ENCODE measurements at places on chromosomes 1 and 21.
A peak's percentile ranks its signal among the peaks of the same experiment; 100 is the strongest.

DNA sequence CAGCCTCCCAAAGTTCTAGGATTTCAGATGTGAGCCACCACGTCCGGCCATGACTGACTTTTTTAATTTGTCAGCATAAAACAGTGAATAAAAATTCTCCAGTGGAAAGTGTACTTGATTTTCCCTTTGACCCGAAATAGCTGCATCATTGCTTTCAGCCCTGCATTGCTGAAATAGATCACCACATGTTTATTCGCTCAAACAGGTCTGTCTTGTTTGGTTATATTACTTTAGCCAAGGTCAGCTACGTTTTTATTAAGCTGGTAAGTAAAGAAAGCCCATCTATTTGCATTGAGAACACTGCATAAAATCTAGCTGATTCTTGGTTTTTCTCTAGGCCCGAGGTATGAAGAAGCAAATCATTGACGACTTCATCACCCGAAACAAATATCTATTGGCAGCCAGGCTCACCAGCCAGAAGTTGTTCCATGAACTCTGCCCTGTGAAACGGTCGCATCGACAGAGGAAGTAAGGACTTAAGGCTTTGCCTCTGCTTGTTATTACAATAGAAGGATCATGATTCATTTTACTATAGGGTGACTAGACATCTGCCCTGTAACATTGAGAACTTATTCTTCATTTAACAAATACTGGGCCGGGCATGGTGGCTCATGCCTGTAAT is 25.6 kb downstream of the AGMAT start:
- no peak for DNase-seq

DNA sequence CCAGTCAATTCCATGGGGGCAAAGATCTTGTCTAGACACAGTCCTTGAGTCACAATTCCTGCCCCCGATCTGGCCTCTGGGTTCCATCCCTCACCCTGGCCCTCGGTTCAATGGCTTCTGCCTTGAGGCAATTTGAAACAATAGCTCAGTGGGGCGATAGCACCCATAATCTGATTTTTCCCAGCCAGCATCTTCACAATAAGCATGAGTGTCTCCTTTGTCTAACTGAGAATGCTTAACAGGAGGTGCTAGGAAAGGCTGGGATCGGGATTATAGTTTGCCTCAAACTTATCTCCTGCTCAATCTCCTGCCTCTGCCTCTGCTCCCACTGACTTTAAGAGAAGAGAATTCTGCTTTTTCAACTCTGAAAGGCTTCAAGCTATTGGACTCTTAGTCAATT is 293.9 kb upstream of the PROX1 start:
- no peak for DNase-seq

DNA sequence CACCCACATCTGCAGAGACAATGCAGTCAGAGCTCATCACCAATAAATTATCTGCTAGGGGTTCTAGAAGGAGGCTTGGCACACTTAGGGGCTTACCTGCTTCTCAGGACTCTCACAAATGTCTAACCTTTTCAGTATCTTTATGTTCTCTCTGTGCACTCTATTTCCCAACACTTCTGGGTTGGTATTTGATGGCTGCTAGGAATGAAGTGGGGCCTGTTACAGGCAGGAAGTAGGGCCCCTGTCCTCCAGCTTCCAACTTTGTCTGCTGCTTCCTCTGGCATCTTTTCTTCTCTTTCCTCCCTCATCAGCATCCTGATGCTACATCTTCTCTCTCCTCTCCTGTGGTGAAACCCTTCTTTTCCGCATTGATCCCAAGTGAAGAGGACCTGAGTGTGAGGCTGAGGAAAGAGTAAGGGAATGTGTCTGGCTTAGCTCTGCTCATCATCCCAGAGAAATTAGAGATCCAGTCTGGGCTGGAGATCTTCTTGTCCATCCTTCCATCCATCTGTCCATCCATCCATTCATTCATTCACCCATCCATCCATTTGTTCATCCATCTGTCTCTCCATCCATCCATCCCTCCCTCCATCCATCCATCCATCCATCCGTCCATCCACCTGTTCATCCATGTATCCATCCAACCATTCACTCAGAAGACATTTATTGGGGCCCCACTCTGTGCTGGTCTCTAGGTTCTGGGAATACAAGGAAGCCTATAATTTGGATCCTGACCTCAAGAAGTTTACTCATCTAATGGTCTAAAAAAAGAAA is 2.9 kb upstream of the CSRP1 start:
- no peak for DNase-seq

DNA sequence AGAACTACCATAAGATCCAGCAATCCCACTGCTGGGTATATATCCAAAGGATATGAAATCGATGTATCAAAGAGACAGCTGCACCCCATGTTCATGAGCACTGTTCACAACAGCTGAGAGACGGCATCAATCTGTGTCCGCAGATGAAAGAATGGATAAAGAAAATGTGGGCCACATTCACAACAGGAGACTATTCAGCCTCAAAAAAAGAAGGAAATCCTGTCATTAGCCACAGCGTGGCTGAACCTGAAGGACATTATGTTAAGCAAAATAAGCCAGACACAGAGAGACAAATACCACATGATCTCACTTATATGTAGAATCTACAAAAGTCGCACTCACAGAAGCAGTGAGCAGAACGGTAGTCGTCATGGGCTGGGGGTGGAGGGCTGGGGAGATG is 99.2 kb upstream of the IFFO2 start:
- DNase-seq, result no peak

GRCh38 chr1:164017239-164017638 is 541.7 kb upstream of the PBX1 start:
- DNase-seq, result no peak

DNA sequence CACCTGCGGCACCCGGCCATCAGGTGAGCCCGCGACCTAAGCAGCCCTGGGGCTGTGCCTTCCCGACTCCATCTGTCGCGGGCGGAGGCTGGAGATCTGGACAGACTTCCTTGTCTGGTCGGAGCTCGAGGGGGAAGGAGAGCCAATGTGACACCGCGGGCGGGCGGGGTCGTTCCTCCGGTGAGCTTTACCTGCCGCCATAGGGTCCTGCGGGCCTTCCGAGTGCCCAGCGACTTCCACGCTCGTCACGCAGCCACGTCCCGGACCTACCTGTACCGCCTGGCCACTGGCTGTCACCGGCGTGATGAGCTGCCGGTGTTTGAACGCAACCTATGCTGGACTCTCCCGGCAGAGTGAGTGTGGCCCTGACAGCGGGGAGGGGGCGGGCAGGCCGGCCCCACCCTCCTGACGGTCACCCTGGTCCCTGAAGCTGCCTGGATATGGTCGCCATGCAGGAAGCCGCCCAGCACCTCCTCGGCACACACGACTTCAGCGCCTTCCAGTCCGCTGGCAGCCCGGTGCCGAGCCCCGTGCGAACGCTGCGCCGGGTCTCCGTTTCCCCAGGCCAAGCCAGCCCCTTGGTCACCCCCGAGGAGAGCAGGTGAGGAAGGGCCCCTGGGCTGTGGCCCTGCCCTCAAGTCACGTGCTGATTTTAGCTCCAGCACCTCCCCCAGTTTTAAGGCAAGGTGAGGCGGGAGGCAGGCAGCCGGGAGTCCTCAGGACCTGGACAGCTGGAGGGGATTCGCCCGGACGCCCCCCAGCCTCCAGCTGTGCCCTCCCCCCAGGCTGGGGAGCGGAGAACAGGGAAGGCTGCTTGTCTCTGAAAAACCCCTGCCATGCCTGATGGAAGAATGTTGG is 1.1 kb downstream of the PUSL1 start:
- DNase-seq, result no peak

DNA sequence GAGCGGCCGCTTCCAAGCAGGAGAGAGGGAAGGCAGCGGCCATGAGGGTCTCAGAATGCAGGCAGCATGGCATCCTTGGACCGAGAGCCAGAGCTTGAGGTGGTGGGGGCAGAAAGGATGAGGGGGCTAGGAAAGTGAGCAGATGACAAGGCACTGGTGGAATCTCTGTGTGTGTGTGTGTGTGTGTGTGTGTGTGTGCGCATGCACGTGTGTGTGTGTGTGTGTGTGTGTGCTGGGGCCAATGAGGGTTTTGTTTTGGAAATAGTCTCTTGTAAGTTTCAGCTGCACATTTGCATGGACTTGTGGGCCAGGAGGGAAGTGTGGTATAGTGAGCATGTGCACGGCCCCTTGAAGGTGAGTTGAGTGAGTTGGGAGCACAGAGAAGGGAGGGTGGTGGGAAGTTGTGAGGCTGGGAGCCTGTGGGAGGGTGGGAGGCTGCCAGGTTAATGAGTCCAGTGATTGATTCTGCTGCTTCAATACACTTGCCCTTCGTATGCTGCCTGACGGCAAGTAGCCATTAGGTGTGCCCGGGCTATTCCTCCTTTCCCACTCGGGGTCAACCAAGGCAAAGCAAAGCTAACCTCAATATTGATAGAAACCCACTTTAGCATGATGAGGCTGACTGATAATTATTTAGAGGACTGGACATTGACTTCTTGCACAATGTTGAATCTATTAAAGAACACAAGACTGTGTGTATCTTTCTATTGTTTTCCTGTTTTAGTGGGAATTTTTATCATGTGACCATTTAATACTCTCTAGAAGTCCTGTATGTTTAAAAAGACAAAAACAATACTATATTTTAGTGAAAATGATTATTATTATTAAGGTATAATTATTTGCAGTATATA is 80.3 kb downstream of the PROX1 start:
- DNase-seq, result no peak

DNA sequence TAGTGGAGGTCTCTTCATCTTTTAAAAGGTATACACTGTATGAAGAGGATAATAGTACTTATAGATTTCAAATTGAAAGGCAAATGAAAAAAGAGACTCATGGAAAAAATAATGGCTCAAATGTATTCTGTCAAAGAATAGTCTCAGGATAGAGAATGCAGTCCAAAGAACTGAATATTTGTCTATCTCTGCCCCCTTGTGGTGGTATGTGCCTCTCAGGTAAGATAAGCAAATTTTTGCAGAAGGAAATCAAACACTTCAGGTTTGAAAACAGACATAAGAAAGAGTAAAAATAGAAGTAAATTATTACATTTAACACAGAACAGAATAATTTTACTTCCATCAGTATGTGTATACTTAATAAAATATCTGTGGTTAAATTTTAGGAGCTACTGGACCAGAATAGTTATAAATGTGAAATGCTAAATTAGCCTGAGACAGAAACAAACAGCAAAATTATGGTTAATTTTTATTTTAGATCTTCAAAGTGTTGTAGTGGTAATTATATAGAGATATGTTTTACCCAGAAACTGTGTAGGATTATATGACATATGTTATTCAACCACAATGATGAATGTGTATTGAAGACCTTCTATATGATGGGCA is 164.4 kb upstream of the PALMD start:
- peak; percentile 37 for DNase-seq

DNA sequence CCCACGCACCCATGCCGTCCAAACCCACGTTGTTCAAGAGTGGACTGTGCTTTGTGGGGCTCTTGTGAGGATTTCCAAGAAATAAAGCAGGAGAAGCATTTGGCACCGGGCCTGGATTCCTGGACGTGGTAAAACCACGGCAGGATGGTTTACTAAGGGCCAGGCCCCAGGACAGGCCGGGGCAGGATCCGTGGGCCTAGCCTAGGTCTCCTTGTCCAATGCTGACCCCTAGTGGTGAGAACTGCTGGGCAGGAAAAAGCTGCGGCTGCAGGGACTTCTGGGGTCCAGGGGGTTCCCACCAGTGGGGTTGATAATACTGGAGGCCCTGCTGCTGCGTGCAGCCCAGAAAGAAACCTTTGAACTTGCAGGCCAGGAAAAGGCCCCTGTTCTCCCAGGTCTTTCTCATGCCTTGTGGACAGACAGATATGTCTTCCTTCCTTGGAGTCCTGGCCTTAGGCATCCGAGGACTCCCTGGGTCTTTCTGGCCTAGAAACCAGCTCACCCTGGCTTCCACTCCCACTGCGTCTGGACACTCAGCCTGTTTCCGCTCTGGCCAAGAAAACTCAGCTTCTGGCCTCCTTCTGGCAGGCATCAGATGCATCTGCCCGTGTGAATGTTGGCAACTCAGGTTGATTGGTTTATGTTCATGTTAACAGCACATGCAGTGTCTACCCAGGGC is 106.9 kb upstream of the TMEM51 start:
- DNase-seq, result peak; percentile 81

DNA sequence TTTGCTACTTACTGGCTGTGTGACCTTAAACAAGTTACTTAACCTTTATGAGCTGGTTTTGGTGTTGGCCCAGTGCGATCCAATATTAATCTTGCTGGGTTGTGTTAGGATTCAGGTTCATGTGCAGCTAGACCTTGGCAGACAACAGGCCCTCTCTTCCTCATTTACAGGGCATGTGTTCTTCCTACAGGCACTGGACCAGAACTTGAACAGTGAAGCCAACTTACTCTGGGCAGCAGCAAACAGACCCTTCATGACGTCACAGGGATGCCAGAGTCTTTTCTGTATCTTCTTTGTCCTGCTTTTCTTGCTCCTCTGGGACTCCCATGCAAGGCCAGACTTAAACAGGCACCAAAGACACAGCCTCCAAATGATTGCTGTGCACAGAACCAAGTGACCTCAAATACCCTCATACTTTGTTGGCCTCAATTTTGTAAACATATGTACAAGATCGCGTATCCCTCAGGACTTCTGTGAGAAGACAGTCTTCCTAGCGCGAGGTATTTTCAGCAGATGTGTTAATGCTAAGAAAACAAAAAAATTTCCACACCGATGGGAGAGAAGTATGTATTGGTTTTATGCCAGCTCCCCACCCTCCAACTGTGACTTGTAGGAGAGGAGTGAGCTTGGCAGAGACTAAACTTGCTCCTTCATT is 73.7 kb downstream of the URB2 start:
- no peak for DNase-seq

- DNase-seq, result no peak
These were observed 1396.1 kb upstream of the ADGRL4 start for GRCh38 chr1:80402625-80403024.

GRCh38 chr1:31855038-31855845 is 39.4 kb upstream of the SPOCD1 start:
- DNase-seq, result no peak

DNA sequence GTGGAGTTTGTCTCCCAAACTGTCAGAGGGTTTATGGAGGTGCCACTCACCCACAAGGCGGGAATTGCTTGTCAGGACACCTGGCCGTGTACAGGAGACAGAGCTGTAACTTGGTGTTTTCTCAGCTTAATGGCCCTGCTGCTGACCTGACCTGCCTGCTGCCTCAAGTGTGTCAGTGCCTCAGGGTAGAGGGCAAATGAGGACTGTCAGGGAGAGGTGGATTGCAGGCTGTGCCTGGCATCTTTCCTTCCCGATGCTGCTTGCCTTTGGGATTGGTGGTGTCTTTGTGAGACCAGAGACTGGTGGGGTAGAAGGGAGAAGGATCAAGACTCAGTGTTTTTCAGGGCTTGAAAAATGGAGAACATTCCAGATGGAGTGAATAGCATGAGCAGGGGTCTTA is 31.4 kb downstream of the TMEM53 start:
- no peak for DNase-seq

- DNase-seq, result no peak
These were observed 4.4 kb downstream of the HFM1 start for GRCh38 chr1:91400133-91400725.

All from NCI-H526 (cell line).